T-cell (primary cell): ENCODE measurements at places on chromosomes 11 and 22. TPM values are rescaled to one million over a fixed set of nuclear protein-coding genes. Genes with fewer than 3 reads are reported as not detected.
A peak's percentile ranks its signal among the peaks of the same experiment; 100 is the strongest.

DNA sequence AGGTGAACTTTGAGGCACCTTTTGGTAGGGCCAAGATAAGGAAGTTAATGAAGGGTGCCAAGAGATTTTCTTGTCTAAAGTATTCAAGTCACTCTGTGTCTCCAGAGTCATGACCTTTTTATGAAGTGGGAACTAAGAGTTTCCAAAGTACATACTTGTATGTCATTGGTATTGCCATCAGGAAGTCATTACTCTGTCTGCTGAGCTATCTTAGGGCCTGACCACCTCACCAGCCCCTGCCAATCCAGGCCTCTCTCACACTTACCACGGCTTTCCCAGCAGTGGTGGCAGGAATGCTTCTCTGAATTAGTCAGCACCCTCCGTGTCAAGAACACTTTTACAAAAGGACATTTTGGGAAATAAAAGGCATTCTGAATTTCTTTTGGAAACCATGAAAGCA is 192.8 kb upstream of the MTNR1B start:
- no peak for DNase-seq

DNA sequence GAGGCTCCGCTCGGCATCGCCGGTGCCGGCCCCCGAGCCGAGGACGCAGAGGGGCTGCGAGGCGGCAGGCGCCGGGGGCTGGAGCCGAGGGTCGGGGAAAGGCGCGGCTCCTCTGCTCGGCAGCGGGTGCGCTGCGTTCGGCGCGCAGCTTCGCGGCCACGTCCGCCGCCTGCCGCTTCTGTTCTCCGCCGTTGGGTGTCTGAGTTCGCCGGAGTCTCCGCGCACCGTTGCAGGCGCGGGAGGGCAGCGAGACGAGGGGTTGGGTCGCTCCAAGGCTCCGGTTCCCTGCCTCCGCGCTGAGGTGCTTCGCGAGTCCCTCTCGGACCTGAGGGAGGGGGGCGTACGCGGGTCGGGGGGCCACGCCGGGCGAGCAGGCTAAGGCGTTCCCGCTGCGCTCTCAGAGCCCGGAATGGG is 347 bp downstream of the MN1 start:
- DNase-seq = peak; percentile 1

- DNase-seq = peak; percentile 76
Observed at GRCh38 chr22:40044870-40045834, 50.4 kb downstream of the FAM83F start.

GRCh38 chr11:76231121-76231738 is 24.9 kb upstream of the WNT11 start:
- no peak for DNase-seq

DNA sequence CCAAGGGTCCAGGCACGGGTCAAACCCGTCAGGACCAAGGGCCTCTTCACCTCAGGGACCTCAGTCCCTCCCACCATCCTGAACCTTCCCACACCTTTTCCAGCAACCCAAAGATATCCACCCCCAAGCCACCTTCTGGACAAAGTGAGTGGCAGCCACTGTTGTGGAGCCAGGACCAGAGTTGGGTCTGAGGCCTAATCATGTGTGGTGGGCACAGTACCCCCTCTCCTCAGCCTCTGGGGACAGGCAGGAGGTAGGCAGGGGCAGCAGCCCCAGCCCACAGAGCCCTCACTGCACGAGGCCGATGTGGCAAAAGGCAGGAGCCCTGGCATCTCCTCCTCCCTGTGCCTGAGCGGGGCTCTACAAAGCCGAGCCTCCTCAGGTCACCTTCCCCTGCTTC is 2.5 kb downstream of the KCNJ11 start:
- DNase-seq = no peak

DNA sequence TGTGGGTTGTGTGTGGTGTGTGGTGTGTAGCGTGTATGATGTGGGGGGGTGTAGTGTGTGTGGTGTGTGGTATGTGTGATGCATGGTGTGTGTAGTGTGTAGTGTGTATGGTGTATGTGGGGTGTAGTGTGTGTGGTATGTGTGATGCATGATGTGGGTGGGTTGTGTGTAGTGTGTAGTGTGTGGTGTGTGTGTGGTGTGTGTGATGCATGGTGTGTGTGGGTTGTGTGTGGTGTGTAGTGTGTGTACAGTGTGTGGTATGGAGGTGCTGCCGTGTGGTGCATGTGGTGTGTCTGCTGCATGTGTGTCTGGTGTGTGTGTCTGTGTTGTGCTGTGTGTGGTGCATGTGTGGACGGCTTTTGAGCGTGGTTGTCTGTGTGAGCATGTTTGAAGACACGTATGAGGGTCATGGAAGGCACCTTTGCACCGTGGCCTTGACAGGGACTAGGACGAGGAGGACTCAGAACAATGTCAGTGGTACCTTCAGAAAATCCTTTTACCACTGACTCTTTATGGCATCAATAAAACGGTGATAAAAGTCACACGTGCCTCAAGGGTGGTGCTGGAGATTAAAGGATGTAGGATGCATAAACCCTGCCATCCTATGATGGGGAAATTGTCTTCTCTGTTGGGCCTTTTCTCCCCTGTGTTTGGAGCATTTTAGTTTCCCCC is 328.7 kb upstream of the B3GAT1 start:
- no peak for DNase-seq

The SLC35E4 gene
- 2.9 TPM for total RNA-seq

The DEUP1 gene
- total RNA-seq = not detected

DNA sequence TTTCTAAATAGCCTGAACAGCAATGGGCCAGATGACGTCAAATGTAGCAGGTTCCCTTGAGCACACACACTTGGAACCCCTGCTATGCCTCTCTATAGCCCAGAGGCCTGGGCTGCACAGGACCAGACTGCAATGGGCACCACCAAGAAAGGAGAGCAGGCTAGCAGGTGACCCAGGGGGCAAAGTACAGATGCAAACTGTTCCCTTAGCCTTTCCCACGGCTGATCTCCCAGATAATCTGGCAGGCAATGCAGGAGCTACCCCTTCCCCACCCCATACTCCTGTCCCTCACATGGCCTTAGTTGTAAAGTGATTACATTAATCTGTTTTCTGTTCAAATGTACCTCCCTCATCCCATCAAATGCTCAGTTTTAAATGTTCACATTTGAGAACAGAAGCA is 41.3 kb downstream of the SMCO4 start:
- no peak for DNase-seq

GRCh38 chr11:57276169-57276970 is 39.3 kb upstream of the APLNR start:
- no peak for DNase-seq

GRCh38 chr11:88050247-88050646 is 125.0 kb downstream of the RAB38 start:
- no peak for DNase-seq

- no peak for DNase-seq
Observed at GRCh38 chr22:44408829-44409192, 89.2 kb downstream of the RTL6 start.

DNA sequence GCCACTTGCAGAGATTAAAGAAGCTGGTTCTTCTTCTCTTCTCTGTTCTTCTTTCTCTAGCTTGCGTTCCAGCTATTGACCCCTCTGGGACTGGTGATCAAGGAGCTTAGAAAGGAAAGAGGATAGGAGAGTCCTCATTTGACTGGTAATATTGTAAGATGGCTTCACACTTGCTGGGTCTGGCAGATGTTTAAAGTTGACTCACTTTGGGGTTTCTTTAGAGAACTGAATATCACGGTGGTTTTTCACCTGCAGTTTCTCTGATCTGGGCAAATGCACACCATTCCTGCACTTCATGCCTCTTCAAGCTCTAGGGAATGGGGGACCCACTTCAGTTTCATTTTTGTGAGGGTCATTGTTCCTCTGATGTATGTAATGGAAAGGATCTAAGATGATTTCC is 41.8 kb upstream of the DEUP1 start:
- no peak for DNase-seq

- no peak for DNase-seq
Observed at GRCh38 chr22:23419171-23419570, 160.9 kb downstream of the IGLL1 start.

GRCh38 chr11:114233755-114234154 is 62.4 kb upstream of the NNMT start:
- DNase-seq = no peak

The OR10G4 gene
- total RNA-seq = not detected

DNA sequence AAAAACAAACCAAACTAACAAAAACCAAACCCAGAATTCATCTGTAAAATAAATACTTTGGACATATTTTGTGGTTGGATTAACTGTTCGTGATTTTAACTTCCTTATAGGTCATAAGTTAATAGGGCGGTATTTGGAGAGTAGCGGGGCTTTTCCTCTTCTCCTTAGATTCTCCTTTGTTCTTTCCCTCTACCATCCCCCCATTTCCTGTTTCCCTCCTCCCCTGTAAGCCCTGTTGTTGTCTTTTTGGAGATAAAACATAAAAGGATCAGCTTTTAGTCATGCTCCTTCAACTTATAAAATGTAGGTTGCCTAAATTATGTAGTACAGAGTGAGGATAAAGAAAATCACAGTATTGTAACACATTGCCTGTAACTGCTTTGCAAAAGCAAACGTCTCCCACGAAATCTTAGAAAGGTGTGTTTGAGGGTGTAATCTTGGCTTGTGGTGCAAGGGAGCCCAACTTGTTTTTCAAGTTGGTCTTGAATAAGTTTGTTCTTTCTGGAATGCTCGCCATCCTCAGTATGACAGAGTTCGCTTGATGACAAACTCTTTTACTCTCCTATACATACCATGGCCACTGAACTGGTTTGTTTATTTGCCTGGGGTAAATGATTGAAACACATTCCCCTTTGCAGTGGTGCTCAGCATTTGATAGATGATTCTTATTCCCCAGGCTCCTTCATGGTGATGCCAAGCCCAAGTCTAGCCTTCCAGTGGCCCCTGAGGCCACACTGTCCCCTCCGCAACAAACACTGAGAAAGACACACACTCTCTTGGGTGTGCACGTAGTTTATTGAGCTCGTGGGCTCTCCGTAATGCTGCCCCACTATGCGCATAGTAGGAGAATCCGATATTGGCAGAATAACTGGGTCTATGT is 49.4 kb downstream of the TEAD1 start:
- DNase-seq = no peak

GRCh38 chr11:86418917-86419316 is 44.2 kb downstream of the CCDC81 start:
- DNase-seq = no peak

DNA sequence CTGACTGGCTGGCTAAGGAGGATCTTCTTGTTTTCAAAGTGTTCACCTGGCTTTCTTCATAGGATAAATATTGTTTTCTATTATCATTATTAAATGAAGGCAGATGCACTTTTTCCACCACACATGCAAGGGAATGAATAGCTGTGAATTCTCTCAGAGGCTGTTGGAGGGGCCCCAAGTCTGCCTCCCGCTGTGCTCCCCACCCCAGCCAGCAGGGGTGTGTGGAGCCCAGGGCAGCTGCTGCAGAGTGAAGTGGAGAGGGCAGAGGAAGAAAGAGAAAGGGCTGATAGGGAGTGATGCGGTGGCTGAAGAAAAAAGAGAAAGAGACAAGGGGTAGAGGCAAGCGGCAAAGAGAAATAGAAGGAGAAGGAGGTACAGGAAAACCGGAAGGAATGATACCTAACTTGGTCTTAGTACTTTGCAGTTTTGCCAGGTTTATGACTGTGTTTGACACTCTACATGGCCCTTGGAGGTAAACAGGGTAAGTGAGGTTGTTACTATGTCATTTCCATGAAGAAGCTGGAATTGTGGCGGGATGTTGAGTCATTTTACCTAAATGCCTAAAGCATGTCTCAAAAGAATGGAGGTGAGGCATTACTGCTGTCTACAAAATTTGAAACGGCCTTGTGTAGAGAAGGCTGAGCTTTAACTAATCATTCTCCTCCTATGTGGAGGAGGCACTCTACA is 145.7 kb upstream of the B3GAT1 start:
- DNase-seq = no peak

- no peak for DNase-seq
Observed at GRCh38 chr22:44523981-44524759, 26.1 kb upstream of the RTL6 start.

DNA sequence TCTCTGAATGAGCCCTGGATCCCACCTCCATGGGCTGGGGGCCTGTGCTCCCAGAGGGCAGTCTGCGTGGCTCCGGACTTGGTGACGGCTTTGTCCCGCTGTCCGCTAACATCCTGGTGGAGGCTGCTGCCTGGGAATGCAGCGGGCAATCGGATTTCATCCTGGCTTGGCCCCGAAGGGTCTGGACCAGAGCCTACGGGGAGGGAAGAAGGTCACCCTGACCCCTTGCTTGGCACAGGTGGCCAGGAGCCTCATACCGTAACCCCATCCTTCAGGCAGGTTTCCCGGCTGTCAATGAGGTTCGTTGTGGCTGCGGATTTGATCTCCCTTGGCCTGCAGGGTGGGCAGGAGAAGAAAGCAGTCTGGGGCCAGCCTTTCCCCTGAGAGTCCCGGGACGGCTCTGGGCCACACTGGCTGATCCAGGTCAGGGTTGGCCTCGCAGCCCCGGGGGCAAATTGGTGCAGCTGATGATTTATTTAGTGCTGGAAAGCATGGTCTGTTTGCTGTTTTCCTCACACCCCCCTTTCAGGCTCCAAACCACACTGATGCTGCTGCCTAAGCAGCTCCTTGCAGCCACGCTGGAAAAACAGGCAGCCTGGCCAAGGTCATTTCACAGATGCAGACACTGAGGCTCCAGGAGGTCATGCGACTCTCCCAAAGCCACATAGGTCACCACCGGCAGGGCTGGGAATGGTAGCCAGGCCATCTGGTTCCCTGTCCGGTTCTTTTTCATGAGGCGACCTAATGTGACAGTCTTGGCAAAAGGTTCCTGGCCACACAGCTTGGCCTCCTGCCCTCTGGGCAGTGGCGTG is 15.0 kb downstream of the PRDM11 start:
- DNase-seq = no peak

The APOBEC3H gene
- total RNA-seq = 6.9 TPM
